ENCODE measurements at places on chromosomes 12 and 14.
A peak's percentile ranks its signal among the peaks of the same experiment; 100 is the strongest.

- no peak for DNase-seq
Observed at GRCh38 chr14:45051180-45051579, 32.7 kb upstream of the PRPF39 start.

DNA sequence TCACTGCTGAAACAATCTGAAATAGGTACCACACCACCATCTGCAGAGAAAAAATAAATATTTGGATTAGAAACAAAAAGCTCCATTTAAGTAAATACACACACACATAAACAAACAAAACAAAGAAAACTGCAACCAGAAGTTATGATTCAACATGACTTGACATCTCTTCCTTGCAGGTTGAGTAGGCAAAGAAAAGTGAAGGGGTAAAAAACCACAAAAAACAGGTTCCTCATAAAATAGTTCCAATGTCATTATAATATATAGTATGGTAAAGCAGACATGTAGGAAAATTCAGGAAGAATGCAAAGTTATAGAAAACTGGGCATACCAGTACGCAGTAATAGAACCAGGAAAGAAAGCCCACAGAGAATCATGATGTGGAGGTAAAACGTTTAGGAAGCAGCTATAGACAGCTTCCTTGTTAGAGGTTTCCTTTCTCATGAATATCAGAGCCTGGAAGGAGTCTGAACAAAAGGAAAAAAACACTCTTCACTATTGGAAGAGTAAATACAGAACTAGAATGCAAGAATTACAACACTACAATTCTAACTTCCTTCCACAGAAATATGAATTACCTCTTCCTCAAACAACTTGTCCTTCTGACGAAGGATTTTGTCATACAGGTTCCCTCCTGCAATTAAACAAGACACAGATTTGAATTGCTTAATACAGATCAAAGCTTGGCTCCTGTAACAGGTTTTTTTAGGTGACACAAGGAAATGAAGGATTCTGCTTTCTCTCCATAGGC is 6.1 kb downstream of the NEK9 start:
- DNase-seq: no peak

DNA sequence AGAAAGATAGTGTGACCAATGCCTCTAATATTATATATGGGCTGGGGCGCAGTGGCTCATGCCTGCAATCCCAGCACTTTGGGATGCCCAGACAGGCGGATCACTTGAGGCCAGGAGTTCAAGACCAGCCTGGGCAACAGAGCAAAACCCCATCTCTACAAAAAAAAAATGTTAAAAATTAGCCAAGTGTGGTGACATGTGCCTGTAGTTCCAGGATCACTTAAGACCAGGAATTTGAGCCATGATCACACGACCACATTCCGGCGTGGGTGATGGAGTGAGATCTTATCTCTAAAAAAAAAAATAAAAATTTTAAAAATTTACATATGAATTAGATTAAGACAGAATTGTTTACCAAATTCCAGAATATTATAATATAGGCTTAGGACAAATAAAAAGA is 12.0 kb downstream of the TM7SF3 start:
- no peak for DNase-seq

GRCh38 chr12:121026274-121027045 is 10.2 kb upstream of the C12orf43 start:
- DNase-seq: no peak

DNA sequence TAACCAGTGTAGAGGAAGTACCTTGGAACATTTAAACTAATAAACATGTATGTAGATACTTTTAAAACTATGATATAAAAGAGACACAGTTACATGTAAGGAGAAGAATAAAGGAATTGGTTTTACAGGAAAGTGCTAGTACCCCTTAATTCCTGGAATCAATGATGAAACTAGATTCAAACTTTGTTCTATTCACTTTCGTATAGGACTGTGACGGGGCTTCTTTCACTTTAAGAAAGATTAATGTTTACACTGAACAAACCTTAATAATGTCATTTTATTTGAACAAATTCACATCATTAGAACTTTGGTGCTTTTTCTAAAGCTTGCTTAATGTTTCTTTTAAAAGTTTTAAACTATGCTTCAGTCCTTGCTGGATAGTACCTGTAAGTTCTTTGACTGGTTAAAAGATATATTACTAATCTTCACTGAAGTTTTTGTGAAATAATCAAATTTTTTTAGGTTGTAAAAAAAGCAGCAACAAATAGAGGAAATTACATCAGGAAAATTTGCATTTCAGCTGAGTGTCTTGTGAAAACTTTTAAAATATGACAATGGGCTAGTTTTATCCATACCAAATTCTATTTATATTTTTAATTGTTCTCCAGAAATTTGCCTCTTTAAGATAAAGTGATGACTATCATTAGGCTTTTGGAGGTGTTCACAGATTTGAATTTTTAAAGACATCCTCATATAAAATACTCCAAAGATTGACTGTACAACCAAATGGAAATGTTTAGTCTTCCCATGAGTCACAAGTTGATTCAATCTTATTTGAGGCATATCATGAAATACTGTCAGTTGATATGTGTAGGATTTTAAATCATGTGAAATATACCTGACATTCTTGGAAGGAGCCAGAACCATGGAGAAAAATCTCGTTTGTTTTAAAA is 36.2 kb downstream of the PAPOLA start:
- no peak for DNase-seq

- no peak for DNase-seq
Observed at GRCh38 chr14:80216818-80217217, 5.5 kb upstream of the DIO2 start.

GRCh38 chr14:101471723-101472517 is 89.4 kb upstream of the DIO3 start:
- DNase-seq: no peak

- DNase-seq: peak; percentile 11
Observed at GRCh38 chr14:62143245-62143644, 381.0 kb downstream of the SNAPC1 start.

GRCh38 chr12:633731-634130 is 29.5 kb downstream of the NINJ2 start:
- DNase-seq: no peak

DNA sequence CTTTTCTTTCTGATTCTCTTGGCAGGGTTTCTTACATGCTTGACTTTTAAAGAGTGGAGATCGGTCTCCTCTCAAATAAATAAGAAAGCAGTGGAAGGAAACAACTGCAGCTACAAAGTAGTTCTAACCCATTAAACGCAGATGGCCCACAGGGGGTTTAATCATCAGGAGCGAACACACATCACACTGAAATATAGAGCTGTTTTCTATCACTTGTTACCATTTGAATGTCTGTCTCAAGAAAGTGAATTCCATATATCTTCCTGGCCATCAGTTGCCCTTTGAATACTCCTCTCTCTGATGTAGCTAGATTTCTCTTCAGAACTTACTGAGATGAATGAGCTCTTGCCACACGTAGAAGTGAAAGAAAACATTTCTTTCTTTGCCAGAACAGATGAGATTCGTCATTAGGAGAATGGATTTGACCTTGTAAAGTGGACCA is 29.1 kb downstream of the ALX1 start:
- DNase-seq: no peak

GRCh38 chr14:89179891-89180404 is 237.1 kb downstream of the FOXN3 start:
- DNase-seq: no peak

DNA sequence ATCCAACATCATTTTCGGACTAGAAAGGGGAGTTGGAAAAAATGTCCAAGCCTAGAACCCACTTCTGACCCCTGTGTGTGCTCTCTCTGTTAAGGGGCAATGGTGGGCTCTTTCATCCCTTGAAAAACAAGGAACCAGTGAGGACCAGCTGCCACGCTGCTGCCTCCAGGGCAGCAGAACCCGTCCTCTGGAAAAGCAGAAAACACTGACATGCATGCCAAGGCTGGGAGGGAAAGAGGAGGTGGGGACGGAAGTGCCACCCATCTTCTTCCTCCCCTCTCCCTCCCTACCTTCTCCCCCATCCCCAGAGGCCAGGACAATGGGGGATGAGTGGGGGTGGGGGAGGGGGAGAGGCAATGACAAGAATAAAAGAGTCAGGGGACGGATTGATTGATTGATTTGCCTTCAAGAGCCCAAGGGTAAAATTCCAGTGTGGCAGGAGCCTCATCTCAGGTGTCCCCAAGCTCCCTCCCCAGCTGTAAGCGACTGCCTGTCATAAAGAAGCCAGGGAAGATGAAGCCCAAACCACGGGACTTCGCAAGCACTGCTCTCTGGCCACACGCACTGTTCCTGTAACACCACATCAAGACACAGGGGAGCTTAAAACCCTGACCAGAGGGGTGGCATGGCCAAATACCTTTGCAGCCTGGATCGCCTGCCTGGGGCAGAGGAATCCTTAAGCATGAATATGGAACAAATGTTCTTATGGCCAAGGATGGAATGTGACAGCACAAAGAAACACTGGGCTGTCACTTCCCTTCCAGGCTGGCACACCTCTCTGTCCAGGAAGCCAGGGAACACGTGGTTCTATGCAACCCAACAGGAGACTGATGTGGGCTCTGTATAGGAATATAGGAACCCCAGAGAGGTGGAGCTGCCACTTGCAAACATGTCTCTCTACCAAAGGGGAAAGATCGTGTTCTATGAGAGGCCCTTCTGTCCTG is 38.9 kb upstream of the BDKRB2 start:
- no peak for DNase-seq
